Natural killer cell (primary cell): ENCODE measurements at places on chromosomes 16 and 17.

DNA sequence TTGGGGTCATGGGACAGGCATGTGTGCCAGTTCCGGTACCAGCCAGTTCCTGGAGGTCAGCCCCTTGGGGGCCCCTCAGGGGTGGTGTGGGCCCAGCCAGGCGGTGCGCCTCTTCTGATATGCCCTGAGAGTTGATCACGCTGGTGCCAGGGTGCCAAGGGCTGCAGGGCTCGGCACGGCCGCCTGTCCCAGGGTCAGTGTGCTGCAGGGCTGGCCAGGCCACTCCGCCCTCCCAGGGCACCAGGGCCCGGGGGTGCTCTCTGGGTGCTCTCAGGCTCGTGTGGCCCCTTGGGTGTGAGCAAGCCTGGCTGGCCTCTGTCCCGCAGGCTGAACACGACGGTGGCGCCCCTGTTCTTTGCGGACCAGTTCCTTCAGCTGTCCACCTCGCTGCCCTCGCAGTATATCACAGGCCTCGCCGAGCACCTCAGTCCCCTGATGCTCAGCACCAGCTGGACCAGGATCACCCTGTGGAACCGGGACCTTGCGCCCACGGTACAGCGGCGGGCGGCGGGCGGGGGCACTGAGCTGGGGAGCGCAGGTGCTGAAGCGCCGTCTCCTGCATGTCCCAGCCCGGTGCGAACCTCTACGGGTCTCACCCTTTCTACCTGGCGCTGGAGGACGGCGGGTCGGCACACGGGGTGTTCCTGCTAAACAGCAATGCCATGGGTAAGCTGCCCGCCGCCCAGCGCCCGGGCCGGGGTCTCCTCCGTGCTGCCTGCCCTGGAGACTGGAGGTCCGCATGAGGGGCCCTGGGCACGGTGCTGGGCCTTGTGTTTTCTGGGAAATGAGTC is 6.0 kb downstream of the GAA start:
- DNase-seq, result no peak

DNA sequence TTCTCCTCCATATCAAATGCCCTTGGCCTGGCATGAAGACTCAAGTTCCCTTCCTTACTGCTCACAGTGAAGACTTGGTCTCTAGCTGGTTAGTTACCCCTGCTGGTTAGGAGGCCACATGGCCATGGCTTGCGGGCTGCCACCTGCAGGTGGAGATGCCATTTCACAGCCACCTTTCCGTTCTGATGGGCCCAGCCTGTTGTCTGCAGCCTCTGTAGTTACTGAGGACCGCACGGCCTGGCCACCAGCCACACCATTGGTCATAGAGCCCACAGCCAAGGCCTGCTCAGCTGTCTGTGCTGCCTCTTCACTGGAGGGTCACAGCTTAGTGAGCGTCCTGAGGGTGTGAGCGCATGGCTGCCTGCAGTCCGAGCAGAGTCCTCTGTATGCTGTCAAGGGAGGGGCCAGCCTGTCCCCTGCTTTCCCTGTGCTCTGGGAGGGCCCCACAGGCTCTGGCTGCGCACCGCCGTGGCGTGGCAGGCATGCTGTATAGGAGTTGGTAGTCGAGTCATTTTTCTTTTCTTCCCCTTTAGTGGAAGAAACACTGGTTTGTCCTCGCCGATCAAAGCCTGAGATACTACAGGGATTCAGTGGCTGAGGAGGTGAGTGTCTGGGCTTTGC is 59.2 kb downstream of the PLD6 start:
- no peak for DNase-seq

GRCh38 chr16:48607056-48607825 is 2.7 kb downstream of the N4BP1 start:
- DNase-seq, result no peak

- peak; percentile 7 for DNase-seq
Measured at GRCh38 chr17:77601054-77601979, 357.2 kb upstream of the TNRC6C start.

DNA sequence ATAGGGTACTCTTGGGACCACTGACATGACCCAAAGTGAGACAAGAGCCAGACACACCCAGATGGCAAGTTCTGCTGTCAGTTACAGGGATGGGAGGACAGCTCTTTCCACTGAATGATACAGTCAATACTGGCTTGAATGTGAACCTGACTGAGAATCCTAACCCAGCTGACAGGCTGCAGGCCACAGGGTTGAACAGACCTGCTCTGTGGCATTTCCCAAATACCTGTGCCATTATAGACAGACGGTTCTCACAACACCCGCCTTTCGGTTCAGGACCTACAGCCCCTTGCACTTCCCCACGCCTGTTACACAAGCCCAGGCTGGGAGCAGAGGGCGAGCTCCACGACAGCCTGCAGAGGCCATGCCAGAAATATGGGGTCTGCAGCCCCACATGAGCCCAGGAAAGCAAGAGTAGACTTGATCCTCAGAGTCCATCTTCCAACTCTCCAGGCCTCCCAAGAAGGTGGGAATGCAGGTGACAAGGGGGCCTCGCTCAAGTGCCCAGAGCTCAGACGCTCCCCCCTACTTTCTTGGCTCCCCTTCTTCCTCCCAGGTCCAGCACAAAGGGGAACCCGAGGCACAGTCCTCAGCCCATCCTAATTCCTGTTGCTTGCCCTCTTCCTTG is 314.3 kb downstream of the SOX9 start:
- DNase-seq, result no peak

- DNase-seq, result no peak
Measured at GRCh38 chr17:82835766-82836512, 3.9 kb downstream of the ZNF750 start.

DNA sequence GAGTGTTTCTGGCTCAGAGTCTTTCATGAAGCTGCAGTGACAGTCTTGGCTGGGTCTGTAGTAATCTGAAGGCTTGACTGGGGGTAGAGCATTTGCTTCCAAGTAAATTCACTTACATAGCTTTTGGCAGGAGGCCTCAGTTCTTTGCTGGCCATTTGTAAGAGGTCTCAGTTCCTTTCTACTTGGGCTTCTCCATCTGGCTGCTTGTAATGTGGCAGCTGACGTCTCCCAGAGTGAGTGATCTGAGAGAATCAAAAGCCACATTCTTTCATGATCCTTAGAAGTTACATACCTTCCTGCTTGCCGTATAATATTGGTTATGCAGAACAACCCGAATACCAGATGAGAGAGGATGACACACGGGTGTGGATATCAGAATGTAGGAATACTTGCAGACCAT is 39.8 kb downstream of the NF1 start:
- DNase-seq, result no peak

DNA sequence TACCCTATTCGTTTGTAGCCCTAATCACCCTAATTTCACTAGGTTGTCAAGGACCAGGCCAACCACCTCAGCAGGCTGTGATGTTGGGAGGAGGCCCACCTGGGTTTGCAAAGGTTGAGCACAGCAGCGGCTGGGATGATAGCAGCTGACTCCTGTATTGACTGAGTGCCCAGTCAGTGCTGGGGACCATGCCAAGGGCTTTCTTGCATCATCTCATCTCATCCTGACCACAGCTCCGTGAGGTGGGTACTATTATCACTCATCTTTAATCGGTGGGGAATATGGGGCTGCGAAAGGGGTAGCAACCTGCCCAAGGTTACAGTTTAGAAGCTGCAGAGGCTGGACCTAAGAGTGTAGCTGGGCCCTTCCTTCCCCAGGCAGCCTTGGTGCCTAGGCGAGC is 11.7 kb downstream of the ATPAF2 start:
- no peak for DNase-seq
